ENCODE measurements at places on chromosomes 6 and 20. TPM values are rescaled to one million over a fixed set of nuclear protein-coding genes. Genes with fewer than 3 reads are reported as not detected.

DNA sequence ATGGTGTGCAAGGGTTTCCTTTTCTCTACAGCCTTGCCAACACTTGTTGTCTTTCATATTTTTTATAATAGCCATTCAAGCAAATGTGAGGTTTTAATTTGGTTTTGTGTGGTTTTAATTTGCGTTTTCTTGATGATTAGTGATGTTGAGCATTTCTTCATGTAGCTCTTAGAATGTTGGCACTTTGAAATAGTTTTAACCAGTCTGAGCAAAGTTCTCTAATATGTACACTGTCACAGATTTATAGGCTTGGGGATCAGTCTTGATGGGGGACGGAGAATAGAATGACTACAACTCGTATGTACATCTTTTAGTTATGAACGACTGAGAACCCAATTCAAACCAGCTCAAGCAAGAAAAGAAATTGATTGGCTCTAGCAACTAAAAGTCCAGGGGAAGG, 1003.1 kb downstream of the KIF16B start:
- DNase-seq: no peak

DNA sequence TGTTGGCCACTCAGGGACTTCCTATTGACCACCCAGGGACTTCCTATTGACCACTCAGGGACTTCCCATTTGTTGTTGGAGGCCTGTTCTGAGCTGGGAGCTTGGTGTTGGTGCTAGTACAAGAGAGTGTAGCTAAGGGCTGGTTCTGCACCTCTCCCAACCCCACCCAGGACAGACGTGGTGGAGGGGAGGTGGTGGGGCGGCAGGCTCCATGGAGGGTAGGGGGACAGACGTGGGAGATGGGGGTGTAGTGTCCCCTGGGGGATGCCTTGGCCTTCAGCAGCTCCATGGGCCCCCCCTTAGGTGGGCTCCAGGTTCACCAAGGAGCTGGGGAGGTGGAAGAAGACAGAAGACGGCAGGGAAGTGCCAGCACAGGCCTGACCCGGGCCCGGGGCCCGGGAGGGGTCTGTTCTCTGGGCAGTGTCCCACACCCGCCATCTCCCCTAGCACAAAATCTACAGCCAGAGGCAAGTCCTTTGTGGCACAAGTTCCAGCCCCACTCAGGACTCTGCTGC, 33.9 kb downstream of the CHRNA4 start:
- no peak for DNase-seq

The FRK gene
- 2.5 TPM for total RNA-seq

- DNase-seq: no peak
Observed at GRCh38 chr6:12363651-12364381, 73.7 kb downstream of the EDN1 start.

DNA sequence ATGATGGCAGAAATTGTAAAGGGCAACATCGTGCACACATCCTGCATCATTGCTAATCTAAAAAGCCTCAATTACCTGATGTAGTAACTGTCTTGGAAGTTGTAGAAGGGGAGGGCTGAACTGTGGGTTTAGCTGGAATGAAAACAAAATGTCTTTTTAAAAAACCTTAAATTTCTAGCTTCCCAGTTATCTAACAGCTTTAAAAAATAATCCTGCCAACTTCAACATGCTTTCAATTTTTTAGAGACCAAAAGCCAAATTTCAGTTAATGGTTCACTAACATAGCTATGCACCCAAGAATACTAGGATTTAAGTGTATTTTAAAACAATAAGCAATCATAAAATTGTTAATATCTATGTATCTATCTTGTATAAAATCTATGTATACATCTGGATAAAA, 11.9 kb downstream of the CD164 start:
- DNase-seq: no peak

The IFNGR1 gene
- total RNA-seq: 23.4 TPM

The MCCD1 gene
- not detected for total RNA-seq

GRCh38 chr6:133707456-133707855, 181.5 kb upstream of the TCF21 start:
- DNase-seq: no peak

GRCh38 chr6:148288541-148288940, 54.1 kb upstream of the SASH1 start:
- no peak for DNase-seq

DNA sequence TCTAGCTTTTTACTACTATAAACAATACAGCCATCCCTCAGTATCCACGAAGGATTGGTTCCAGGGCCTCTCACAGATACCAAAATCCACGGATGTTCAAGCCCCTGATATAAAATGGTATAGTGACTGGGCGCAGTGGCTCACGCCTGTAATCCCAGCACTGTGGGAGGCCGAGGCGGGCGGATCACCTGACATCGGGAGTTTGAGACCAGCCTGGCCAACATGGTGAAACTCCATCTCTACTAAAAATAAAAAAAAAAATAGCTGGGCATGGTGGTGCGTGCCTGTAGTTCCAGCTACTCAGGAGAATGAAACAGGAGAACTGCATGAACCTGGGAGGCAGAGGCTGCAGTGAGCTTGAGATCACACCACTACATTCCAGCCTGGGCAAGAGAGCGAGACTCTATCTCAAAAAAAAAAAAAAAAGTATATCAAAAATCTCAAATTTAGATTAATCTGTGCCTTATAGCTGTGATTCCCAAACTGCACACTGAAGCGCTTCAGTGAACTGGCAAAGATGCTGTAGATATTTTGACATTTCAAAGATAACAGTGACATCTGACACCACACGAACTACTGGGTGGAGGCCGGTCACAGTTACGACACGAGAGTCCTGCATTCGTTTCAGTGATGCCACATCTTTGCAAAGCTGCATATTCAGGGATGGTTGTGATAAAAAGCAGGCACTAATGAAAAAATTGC, 38.3 kb downstream of the MRS2 start:
- no peak for DNase-seq

DNA sequence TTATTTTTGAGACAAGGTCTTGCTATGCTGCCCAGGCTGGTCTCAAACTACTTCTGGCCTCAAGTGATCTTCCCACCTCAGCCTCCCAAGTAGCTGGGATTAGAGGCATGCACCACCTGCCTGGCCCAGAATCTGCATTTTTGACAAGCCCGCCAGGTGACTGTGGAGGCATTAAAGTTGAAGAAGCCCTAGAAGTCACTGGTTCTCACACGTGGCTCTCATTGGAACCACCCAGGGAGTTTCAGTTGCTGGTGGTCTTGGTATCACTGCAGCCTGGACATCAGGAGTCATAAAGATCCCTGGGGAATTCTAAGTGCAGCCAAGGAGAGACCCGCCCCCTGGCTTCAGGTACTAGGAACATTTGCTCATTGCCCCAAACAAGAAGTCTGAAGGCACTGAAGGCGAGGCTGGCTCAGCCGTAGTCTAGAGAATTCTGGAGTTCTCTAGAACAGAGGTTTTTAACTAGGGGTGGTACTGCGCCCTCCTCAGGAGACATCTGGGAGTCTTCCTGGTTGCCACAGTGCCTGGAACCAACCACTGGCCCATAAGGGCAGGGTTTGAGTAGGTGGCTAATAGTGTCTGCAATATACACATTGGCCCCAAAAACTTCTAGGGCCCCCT, 182.8 kb downstream of the ZMYND8 start:
- no peak for DNase-seq

The RSPO3 gene
- total RNA-seq: not detected

DNA sequence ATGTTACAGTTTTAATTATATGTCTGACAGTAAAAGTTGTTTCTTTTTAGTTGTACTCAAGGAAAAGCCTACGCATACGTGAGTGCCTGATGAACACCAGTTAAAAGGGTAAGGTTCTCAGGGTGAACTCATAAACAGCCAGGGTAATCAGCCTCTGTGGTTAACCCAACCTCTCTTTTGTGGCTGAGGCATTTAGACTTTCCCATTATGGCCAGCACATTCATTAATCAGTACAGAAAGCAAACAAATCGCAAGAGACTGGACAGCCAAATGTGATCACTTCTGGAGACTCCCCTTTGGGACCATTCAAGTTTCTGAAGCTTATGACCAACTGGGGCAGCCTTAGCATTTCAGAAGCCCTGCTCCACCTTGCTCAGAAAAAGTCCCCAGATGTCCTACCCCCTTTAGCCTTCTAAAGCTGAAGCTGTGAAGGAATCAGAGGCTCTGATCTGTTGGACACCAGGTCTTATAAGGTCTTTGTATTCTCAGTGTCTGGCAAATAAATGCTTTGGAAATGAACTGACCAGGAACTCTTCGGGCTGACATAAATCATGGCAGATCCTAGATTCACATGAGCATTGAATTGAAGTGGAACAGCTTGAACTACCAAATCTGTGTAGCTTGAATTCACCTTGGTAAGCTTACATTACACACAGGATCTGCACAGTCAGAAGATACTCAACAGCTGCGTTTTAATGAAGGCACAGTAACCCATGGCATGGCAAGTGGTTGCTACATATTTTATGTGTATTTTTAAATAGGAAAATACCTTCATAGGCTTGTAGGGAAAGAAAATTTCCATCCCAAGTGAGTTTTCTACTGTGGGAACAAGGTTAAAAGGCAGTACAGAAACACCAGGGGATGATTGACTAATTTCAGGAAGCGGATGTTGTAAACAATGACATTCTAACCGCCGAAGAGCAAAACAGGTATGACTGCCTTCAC, 18.7 kb downstream of the IL20RA start:
- DNase-seq: no peak

DNA sequence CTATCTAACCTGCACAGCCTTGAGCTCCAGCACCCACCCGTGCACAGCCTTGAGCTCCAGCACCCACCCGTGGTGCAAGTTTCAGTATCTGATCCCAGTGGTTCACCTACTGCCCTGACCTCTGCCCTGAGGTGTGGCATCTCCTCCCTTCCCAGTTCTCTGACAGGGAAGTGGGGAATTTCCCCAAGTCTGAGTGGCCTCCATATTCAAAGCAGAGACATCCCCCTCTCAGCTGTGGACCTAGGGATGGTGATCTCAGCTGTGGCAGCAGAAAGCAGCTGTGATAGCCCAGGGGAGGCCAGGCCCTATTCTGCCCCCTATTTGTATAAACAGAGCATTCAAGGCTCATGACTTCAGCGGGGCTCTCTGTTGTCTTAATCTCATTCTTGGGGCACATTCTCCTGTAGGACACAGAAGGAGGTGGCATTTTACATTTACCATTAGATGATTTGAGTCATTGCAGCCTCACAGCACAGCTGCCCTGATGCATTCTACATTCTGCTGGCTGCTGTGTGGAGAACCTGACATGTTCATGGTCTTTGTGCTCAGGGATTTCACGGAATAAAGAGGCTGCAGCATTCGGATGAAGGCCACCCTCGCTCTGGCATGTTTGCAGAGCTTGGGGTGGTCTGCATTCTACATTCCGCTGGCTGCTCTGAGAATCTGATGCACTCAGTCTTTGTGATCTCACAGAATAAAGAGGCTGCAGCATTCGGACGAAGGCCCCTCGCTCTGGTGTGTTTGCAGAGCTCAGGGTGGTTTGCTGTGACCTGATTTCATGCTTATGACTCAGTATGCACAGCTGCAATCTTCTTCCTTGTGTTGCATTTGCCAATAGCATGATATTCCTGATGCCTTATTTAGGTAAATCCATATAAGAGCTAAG, 16.9 kb downstream of the GPR31 start:
- DNase-seq: no peak

The CCDC170 gene
- not detected for total RNA-seq
